ENCODE measurements at places on chromosomes 5 and 9.
A peak's percentile ranks its signal among the peaks of the same experiment; 100 is the strongest.

GRCh38 chr5:149060325-149060724, 2.5 kb downstream of the SH3TC2 start:
- H3K27ac ChIP-seq = no peak overlapping the region
- no peak overlapping the region for H3K4me3 ChIP-seq
- DNase-seq = no peak
- no peaks in the 10 kb centered on the region for H3K4me1 ChIP-seq
- H3K36me3 ChIP-seq = no peaks in the 10 kb centered on the region

GRCh38 chr9:76703270-76703669, 61.0 kb upstream of the PCA3 start:
- peaks cover 26% of the 10 kb centered on the region for H3K27me3 ChIP-seq
- no peaks in the 10 kb centered on the region for H3K36me3 ChIP-seq
- peak overlapping the region; percentile 17 for H3K4me3 ChIP-seq
- H3K27ac ChIP-seq = no peak overlapping the region
- peaks cover 9% of the 10 kb centered on the region for H3K4me1 ChIP-seq

DNA sequence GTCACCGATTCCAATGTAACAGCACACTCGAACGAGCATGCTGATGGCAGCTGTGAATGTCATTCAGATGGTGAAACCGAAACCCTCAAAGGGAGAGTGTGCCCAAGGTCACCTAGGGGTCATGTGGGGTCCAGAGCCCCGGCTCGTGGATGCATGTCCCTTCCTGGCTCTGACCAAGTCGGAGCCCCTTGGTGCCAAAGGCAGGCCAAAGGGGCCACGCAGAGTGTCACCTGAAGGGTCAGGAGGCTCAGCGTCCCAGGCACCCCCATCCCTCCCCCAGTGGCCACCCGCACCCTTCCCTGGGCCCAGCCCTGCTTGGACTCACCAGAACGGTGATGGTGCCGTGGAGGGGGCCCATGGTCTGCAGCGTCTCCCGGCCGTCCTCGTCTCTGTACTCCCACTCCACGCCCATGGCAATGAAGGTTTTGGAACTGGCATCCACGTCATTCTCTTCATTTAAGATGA, 69.5 kb downstream of the ZNF354C start:
- no peak for DNase-seq
- H3K27ac ChIP-seq = no peak overlapping the region
- H3K4me1 ChIP-seq = no peaks in the 10 kb centered on the region
- no peaks in the 10 kb centered on the region for H3K27me3 ChIP-seq
- no peak overlapping the region for H3K4me3 ChIP-seq

DNA sequence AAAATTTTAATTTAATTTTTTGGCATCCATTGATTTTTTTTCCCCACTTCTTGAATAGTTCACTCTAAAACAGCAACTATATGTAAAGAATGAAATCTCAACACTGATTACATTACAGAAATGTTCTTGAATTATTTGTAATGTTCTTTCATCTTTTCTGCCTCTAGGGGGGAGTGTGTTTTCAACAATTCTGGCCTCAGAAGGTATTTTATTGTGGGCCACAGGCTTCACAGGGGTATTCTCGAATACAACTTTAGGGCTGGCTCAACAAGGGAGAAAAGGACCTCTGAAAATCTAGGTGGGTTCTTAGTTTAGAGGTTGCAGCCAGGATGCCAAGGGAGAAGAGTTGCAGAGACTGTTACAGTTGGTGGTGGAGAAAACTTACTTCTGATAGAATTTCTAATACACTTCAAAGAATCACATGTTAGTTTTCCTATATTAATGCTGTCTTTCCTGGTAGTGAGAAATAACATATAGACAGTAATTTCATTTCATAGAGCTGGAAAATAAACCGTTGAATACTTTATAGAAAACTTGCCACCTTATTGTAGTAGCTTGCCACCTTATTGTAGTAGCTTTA, 3.6 kb upstream of the NPR3 start:
- peaks cover 1% of the 10 kb centered on the region for H3K36me3 ChIP-seq
- H3K27me3 ChIP-seq = peaks cover 49% of the 10 kb centered on the region
- no peak overlapping the region for H3K27ac ChIP-seq
- H3K4me1 ChIP-seq = peaks cover 16% of the 10 kb centered on the region

GRCh38 chr5:114648940-114649339, 287.1 kb downstream of the KCNN2 start:
- DNase-seq = no peak
- no peak overlapping the region for H3K4me3 ChIP-seq
- no peaks in the 10 kb centered on the region for H3K4me1 ChIP-seq
- no peaks in the 10 kb centered on the region for H3K27me3 ChIP-seq
- H3K27ac ChIP-seq = no peak overlapping the region

DNA sequence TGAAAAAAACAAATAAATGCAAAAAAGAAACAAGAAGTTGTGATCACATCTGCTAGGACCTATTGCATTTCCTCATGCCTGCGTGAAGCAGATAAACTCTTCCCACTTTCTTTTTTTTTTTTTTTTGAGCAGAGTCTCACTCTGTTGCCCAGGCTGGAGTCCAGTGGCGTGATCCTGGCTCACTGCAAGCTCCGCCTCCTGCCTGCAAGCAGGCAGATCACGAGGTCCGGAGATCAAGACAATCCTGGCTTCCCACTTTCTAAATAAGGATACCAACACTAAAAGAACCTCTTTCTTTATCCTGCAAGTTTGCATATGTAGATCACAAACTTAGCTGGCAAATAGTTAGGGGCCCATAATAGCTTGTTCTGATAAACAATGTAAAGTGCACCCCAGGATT, 128.6 kb downstream of the ASTN2 start:
- H3K36me3 ChIP-seq = no peaks in the 10 kb centered on the region
- H3K4me1 ChIP-seq = no peaks in the 10 kb centered on the region
- H3K4me3 ChIP-seq = no peak overlapping the region
- H3K27me3 ChIP-seq = no peaks in the 10 kb centered on the region
- no peak for DNase-seq

- no peak for DNase-seq
- no peak overlapping the region for H3K27ac ChIP-seq
- H3K27me3 ChIP-seq = peaks cover 5% of the 10 kb centered on the region
These were observed 48.9 kb downstream of the PDE6A start for GRCh38 chr5:149895416-149896345.

GRCh38 chr9:2302606-2303005, 287.5 kb downstream of the SMARCA2 start:
- no peak overlapping the region for H3K27ac ChIP-seq
- no peaks in the 10 kb centered on the region for H3K36me3 ChIP-seq

DNA sequence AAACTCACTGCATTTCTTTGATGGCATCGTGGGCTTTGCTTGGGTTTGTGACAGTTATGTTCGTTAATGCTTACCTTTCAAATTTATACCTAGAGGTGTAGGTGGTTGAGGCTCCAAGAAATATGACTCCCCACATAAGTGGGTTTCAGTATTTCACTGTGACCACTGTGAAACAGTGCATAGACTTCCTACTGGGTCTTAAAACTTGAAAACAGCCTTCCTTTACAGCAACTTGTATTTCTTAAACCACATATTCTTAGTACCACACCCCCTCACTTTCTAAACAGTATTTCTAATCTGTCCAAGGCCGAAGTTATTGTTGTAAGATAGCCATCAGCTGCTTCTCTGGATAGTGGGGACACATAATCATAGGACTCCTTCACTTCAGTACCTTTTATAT, 48.3 kb downstream of the TMEFF1 start:
- H3K27ac ChIP-seq = peak overlapping the region; percentile 19
- no peak for DNase-seq
- H3K36me3 ChIP-seq = peaks cover under 1% of the 10 kb centered on the region
- H3K27me3 ChIP-seq = no peaks in the 10 kb centered on the region
- H3K4me3 ChIP-seq = peak overlapping the region; percentile 9

DNA sequence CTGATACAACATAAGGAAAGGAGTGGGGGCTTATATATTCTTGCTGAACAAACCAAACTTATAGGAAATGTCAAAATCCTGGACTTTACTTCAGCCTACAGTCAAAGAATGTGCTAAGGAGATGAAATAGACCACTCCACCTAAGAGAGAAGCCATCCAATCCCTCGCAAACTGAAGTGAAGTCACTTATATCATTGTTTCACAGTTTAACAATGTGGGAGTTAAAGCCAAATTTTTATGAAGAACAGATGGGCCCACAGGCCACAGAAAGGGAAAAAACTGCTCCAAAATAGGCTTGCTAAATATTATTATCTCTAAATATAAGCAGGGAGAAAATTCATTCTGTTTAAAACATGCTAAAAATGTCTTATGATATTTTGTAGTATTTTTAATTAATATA, 233.3 kb downstream of the GAS1 start:
- H3K4me1 ChIP-seq = no peaks in the 10 kb centered on the region
- no peaks in the 10 kb centered on the region for H3K36me3 ChIP-seq
- no peak overlapping the region for H3K27ac ChIP-seq
- DNase-seq = no peak
- H3K4me3 ChIP-seq = no peak overlapping the region

- H3K27ac ChIP-seq = no peak overlapping the region
- H3K4me3 ChIP-seq = no peak overlapping the region
- H3K27me3 ChIP-seq = no peaks in the 10 kb centered on the region
- peaks cover 6% of the 10 kb centered on the region for H3K4me1 ChIP-seq
- no peaks in the 10 kb centered on the region for H3K36me3 ChIP-seq
- DNase-seq = no peak
These were observed 62.9 kb upstream of the ABL1 start for GRCh38 chr9:130772185-130772584.

GRCh38 chr9:6902423-6902822, 144.7 kb downstream of the KDM4C start:
- no peak overlapping the region for H3K27ac ChIP-seq
- no peaks in the 10 kb centered on the region for H3K27me3 ChIP-seq
- no peak overlapping the region for H3K4me3 ChIP-seq
- DNase-seq = no peak
- H3K4me1 ChIP-seq = peaks cover 32% of the 10 kb centered on the region

DNA sequence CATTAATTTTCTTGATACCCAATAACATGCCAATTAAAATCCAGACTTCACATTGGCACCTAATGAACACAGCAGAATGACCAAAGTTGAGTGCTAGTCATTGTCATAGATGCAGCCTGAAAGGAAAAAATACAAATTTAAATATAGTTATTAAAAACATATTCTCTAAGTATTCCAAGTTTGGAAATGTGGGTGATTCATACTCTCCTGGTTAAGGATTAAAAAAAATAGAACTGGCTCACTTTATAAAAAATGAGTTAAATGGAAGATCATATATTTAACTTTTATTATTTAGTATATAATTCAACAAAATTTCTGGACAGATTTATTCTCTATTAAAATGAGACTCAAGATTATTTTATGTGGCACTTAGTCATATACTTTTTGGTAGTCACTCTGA, 33.2 kb upstream of the RICTOR start:
- H3K4me3 ChIP-seq = no peak overlapping the region
- peaks cover 1% of the 10 kb centered on the region for H3K4me1 ChIP-seq
- H3K27ac ChIP-seq = no peak overlapping the region
- peaks cover 48% of the 10 kb centered on the region for H3K36me3 ChIP-seq

DNA sequence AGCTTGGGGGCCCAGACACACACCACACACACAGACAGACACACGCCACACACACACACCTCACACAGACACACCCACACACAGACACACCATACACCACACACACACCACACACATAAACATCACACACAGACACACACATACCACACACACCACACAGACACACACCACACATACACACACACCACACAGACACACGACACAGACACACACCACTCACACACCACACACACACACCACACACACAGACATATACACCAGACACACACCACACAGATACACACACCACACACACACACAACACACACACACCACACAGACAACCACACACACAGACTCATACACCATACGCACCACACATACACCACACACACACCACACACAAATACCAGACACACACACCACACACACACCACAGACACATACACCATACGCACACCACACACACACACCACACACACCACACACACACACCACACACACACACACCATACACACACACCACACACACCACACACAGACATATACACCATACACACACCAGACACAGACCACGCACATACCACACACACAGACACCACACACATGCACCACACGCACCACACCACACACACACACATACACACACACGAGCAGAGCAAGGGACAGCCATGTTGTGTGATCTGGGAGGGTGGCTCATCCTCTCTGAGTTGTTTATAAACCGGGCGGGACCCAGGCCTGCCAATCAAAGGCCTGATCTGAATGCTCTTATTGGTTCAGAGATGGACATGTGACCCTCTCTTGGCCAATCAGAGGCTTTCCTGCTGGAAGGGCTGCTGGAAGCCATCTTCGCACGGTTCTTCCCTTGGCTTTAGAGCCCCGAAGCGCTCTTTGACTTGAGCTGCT, 148.3 kb downstream of the GAPVD1 start:
- peak overlapping the region; percentile 51 for H3K4me3 ChIP-seq
- no peaks in the 10 kb centered on the region for H3K36me3 ChIP-seq
- peak overlapping the region; percentile 22 for H3K27ac ChIP-seq

GRCh38 chr9:74501570-74501969, 4.4 kb downstream of the RORB start:
- peaks cover 6% of the 10 kb centered on the region for H3K36me3 ChIP-seq
- DNase-seq = no peak
- no peak overlapping the region for H3K27ac ChIP-seq
- peaks cover 54% of the 10 kb centered on the region for H3K27me3 ChIP-seq
- no peak overlapping the region for H3K4me3 ChIP-seq

GRCh38 chr9:73548201-73548600, 396.5 kb downstream of the ANXA1 start:
- no peaks in the 10 kb centered on the region for H3K4me1 ChIP-seq
- H3K4me3 ChIP-seq = no peak overlapping the region
- H3K36me3 ChIP-seq = no peaks in the 10 kb centered on the region

DNA sequence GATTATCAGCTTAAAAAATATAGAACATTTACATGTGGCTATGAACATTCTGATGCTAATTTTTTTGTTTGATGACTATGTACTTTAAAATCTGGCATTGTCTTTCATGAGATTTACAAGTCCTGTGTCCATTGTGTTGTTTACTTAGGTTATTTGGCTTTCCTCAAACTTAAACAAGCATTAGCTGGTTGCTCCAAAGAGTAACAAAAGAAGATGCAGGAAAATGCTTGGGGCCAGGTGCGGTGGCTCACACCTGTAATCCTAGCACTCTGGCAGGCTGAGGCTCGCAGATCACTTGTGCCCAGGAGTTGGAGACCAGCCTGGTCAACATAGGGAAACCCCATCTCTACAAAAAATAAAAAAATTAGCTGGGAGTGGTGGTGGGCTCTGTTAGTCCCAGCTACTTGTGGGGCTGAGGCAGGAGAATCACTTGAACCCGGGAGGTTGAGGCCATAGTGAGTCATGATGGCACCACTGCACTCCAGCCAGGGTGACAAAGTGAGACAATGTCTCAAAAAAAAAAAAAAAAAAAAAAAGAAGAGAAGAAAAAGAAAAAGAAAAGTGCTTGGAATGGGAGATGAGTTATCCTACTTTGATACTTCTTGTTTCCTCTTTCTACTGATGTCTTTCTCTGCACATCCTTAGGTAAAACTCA, 39.7 kb downstream of the PAM start:
- H3K27me3 ChIP-seq = peaks cover 4% of the 10 kb centered on the region
- no peaks in the 10 kb centered on the region for H3K36me3 ChIP-seq
- peaks cover 6% of the 10 kb centered on the region for H3K4me1 ChIP-seq
- no peak overlapping the region for H3K4me3 ChIP-seq

GRCh38 chr9:33676746-33677505, 118.4 kb upstream of the PRSS3 start:
- no peak overlapping the region for H3K27ac ChIP-seq
- peaks cover 75% of the 10 kb centered on the region for H3K27me3 ChIP-seq
- DNase-seq = peak; percentile 9
- H3K36me3 ChIP-seq = peaks cover 4% of the 10 kb centered on the region

Data from T-helper 2 cell treated with Interferon-gamma antibody and Interleukin-4, amounts not matched to agents 5 μg/mL and 100 μg/mL, for 36 hours (primary cell).